SHP77 treated with DMSO at 0.1 percent for 48 hours (cell line): ENCODE measurements at places on chromosomes 3 and 15.
A peak's percentile ranks its signal among the peaks of the same experiment; 100 is the strongest.

DNA sequence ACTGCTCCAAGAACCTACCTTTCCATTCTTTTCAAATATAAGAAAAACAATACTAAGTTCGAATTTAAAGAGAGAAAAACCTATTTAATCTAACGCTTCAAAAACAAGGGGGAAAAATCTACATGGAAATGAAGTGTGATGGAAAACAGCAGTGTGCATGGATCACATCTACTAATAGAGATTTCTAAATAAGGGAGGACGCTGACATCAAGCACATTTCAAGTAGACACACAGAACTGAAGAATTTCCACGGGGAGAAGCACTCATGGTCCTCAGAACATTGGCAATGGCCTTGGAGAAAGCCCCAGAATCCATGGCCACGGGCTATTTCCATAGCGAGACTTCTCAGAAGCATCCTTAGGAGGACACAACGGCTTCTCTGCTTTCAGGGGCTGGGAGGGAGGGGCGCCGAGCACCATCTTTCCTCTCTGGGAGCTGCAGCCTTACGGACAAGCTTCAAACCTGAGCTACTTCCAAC lies 1.0 kb downstream of the TASOR start:
- DNase-seq = peak; percentile 51

- DNase-seq = no peak
Measured at GRCh38 chr15:70098461-70099166, 897 bp upstream of the TLE3 start.

- no peak for DNase-seq
Measured at GRCh38 chr15:29942548-29942947, 120.3 kb upstream of the TJP1 start.

DNA sequence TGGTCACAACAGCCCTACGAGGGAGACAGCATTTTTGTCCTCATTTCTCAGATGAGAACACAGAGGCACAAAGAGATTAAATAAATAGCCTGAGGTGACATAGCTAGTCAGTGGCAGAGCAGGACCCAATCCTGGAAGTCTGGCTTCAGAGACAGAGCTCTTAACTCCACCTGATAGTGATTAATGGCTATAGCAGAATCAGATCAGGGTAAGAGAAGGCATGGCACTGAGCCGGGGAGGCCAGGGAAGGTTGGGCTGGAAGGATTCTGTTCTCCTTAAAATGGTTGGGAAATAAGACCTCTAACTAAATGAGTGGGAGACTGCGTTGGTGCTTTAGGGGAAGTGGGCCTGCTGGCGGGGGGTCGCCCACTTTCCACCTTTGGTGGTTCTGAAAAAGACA lies 104.5 kb downstream of the VGLL4 start:
- no peak for DNase-seq

- no peak for DNase-seq
Measured at GRCh38 chr3:160755776-160756304, at the start of gene PPM1L. PPM1L (plus strand) TSS chr3:160756231.

DNA sequence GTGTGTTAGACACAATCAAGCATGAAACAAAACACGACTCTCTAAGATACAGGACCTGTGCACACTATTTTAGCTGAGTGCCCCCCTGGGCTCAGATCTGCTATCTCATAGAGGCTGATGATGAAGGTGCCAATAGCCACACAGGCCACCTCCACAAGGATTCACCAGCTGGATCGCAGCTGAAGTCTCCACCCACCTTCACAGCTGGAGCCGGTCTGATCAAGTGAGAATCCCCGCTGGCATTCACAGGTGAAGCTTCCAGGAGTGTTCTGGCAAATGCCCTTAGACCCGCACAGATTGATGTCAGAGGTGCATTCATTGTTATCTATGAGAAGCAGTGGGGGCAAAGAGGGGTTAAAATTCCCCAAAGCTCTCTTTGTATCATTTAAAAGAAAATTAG lies 90.1 kb downstream of the DUT start:
- no peak for DNase-seq

DNA sequence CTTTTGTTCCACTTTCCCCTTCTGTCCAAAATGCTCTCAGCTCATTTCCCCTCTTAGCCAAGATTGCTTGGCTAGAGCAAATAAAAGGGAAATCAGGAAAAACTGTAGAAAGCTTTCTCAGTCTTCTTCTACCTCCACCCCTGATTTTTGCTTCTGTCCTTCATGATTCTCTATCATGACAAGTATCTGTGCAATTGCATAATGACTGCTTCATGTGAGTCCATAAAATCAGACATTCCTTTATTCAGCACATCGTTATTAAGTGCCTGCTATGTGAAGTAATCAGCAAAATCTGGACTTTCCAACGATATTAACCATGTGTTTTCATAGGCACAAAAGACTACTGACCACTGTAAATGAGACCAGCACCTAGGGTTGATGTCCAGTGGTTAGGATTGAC lies 321.5 kb upstream of the CBLB start:
- DNase-seq = no peak

DNA sequence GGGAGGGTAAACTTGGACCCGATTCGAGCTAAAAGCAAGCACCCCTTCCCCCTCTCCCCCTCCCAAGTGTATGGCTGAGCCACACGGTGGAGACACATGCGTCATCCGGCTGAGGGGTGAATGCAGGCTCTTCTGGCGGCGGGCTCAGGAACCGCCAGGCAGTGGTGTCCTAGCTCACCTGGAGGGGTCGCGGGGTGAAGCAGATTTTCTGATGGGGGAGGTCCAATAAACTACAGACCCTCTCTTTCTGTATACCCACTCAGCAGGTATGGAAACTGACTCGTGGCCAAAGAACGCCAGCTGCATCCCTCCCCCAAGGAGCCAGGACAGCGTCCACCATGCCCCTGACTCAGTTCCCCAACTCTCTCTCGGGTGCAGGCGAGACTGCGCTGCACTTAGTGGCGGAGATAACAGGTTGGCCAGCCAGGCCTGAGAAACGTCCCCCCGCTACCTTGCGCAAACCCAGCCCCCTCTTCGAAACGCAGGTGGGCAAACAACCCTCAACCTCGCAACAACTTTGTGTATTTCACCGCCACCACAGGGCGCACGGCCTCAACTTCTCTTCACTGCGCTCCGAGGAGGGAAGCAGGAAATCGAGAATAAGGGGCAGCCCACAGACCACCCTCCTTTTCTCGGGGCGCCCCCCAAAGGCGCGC lies 1.3 kb downstream of the MAGI1 start:
- no peak for DNase-seq

GRCh38 chr15:91254766-91255165 lies 154.7 kb downstream of the SV2B start:
- no peak for DNase-seq

DNA sequence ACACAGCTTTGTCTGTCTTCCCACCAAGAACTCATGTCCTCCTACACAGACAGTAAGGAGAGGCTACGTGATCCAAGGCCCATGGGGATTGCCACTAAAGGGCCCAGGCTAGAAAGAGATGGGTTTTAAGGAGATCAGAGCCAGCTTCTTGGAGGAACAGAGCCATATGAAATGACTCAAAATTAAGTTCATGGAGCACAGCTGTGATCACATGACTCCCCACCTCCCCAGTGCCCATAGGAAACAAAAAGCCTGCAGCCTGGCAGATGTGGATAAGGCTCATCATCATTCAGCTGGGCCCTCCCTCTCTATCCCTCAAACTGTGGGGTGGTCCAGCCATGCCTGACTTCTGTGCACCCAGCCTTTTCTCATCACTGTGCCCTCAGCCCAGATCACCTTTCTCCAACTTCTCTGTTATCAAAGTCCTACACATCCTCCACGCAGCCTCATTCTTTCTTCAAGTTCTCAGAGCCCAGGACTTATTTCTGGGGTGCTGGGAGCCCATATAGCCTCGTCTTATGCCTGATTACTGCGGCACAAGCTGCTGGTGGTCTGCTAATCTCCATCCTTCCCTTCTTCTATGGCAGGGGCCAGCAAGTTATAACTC lies 137.6 kb downstream of the SMAD6 start:
- DNase-seq = no peak

GRCh38 chr15:73723191-73723590 lies 30.0 kb downstream of the INSYN1 start:
- no peak for DNase-seq

- DNase-seq = no peak
Measured at GRCh38 chr3:67093305-67093704, 95.2 kb downstream of the KBTBD8 start.

DNA sequence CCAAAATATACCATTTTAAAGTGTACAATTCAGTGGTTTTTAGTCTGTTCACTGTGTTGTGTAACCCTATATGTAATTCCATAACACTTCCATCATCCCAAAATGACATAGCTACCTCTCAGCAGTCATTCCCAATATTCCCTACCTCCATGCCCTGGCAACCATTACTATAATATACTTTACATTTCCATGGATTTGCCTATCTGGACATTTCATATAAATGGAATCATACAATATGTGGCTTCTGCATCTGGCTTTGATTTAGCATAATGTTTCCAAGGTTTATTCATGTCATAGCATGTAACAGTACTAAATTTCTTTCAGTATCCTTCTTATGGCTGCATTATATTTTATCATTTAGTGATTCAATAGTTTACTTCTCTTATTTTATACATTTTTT lies 25.3 kb downstream of the FAM98B start:
- DNase-seq = no peak

DNA sequence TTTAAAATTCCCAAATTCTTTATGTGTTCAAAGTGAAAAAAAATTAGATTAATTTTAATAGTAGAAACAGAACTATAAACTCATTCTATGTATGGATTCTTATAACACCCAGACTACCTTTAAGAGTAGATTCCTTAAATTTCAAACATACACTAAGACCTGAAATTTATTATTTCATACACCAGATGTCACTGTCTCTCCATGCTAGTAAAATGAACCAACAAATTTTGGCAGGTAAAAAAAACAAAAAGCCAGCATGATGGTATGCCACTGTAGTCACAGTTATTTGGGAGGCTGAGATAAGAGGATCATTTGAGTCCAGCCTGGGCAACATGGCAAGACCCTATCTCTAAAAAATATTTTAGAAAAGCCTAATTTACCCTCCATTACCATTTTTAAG lies 461.3 kb upstream of the NAALADL2 start:
- DNase-seq = no peak

- no peak for DNase-seq
Measured at GRCh38 chr3:154843647-154844046, 236.5 kb upstream of the MME start.

DNA sequence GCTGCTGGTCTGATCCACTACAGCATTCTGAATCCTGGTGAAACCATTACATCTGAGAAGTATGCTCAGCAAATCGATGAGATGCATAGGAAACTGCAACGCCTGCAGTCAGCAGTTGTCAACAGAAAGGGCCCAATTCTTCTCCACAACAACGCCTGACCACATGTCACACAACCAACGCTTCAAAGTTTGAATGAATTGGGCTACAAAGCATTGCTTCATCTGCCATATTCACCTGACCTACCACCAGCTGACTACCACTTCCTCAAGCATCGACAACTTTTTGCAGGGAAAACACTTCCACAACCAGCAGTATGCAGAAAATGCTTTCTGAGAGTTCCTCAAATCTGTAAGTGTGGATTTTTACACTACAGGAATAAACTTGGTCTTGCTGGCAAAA lies 54.7 kb upstream of the C2CD4B start:
- no peak for DNase-seq

DNA sequence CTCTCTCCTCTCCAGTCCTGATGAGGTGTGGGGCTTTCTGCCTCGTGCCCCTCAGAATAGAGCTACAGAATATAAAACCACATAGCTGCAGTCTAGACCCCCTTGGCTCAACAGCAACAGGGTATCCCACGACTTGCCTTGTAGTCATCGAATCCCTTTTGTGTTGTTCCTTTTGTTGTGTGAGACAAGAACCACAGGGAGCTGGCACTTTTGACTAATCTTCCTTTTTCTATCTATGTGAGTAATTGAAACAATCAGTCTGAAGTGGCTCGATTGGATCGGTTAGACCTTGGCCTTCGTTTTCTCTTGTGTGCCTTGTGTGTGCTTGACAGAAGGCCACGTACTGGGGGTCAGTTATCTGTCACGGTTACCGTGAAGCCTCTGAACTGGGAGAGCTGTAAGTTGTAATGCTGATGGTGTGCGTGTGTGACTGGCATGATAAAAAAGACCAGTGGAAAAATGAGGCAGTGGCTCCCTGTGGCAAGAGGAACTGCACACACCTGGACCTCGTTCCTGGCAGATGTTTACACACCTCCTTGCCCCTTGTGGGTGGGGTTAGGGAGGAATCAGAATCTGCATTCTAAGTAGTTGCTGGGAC lies 23.2 kb upstream of the IQCF6 start:
- DNase-seq = no peak

DNA sequence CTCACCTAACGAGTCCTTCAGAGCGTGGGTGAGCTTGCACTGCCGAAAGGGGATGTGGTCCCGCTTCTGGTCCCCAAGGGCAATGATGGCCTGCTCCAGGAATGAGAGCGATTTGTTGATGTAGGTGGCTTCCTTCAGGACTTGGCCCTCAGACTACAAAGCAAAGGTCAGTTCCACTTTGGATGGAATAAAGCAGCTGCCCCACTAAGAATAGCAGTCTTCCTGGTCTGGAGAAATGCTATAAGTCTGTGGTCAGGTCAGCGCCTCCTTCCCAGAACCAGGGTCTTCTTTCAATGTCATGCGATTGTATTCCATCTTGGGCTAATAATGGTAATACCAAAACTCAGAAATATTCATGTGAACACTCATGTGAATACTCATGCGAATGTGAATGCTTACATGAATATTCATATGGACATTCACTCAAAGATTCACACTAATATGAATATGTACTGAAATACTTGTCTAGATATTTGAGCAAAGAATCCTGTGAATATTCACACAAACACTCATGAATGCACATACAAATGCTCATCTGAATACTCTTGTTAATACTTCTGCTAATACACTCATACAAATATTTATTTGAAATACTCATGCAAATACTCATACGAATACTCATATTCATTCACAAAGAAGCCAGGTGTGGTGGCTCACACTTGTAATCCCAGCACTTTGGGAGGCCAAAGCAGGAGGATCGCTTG lies 16.7 kb downstream of the KIF9 start:
- no peak for DNase-seq

GRCh38 chr3:44795197-44795596 lies 33.6 kb downstream of the KIF15 start:
- no peak for DNase-seq

DNA sequence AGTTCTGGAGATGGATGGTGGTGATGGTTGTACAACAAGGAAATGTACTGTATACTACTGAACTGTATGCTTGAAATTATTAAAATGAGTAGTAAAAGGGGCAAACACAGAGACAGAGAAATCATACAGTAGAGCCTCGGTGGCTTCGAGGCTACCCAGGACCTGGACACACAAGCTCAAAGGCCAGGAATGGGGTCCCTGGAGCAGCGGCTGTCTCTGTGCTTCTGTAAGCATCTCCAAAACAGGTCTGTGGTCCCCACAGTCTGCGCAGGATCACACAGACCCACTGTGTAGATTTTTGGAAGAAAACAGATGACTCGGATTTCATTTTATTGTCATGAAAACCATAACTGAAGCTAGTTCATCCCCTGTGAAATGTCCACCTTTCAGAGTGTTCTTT lies 39.7 kb downstream of the PGPEP1L start:
- no peak for DNase-seq
